PC-3 (cell line): ENCODE measurements at places on chromosomes 12 and 14. TPM values are rescaled to one million over a fixed set of nuclear protein-coding genes. Genes with fewer than 3 reads are reported as not detected.

Gene RND1
- 7.6 and 8.3 TPM in 2 replicates for total RNA-seq

Gene C14orf132
- total RNA-seq: 0.06 TPM in 1 of 2 replicates, not detected in the other

Gene RNF212B
- not detected in 2 replicates for total RNA-seq

Gene FNTB
- 19.5 and 28.1 TPM in 2 replicates for total RNA-seq

Gene MSRB3
- 4.5 and 5.9 TPM in 2 replicates for total RNA-seq
